ENCODE measurements at places on chromosomes 11 and 22. TPM values are rescaled to one million over a fixed set of nuclear protein-coding genes. Genes with fewer than 3 reads are reported as not detected.

TPH1 gene
- 0.24 TPM for total RNA-seq

MISFA gene
- 7.3 TPM for total RNA-seq

CSF2RB gene
- not detected for total RNA-seq

- DNase-seq: no peak
Measured at GRCh38 chr11:118696673-118697226, 17.3 kb upstream of the TREH start.

AGBL2 gene
- total RNA-seq: 3.2 TPM

GRCh38 chr11:73340164-73340563 lies 32.1 kb downstream of the ARHGEF17 start:
- no peak for DNase-seq

GRCh38 chr11:111402411-111402810 lies 23.3 kb upstream of the POU2AF1 start:
- no peak for DNase-seq

DNA sequence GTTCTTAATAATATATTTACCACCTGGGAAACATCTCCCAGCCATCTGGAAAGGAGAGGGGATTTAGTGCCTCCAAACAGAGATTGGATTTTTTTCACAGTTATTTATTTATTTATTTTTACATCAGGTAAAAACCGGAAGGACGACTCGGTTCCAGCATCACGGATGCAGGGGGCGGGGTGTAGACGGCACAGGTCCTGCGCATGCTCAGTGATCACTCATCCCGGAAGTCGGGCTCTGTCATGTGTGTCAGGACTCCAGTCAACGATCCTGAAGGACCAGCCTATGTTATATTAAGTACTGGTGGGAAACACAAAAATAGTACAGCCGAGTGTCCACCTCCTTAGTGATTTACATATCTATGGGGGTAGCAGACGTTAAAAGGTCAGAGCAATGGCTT lies 467.6 kb downstream of the NTM start:
- no peak for DNase-seq

DNA sequence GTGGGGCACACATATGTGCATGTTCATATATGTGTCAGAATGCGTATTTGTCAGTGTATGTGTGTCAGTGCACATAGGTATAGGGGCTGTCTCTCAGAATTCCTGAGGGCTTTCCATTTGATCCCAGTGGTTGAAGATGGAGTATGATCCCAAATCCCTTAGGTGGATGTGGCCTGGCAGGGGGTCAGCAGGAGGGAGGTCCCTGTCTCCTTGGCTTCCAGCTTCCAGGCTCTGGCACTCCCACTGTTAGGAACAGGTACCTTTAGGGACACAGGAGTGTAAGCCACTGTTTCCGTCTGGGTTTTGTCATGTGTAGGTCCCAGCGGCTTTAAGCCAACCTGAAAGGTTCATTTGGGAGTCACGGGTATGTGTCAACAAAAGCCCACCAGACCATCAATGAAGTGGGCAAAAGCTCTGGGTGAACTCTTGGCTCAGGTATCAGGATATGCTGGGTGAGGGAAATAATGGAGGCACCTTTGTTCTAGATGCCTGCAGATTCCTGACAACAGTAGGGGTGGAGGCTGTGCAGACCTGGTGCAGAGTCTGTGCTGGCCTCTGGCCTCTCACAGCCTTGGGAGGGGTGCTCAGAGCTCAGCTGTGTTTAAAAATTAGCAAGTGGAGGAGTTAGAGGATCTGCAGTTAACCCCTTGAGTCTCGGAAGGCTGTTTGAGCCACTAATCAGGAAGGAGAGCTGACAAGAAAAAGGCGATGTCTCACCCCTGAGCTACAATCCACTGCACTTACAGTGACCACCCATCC lies 9.0 kb downstream of the KCNQ1OT1 start:
- no peak for DNase-seq

DNA sequence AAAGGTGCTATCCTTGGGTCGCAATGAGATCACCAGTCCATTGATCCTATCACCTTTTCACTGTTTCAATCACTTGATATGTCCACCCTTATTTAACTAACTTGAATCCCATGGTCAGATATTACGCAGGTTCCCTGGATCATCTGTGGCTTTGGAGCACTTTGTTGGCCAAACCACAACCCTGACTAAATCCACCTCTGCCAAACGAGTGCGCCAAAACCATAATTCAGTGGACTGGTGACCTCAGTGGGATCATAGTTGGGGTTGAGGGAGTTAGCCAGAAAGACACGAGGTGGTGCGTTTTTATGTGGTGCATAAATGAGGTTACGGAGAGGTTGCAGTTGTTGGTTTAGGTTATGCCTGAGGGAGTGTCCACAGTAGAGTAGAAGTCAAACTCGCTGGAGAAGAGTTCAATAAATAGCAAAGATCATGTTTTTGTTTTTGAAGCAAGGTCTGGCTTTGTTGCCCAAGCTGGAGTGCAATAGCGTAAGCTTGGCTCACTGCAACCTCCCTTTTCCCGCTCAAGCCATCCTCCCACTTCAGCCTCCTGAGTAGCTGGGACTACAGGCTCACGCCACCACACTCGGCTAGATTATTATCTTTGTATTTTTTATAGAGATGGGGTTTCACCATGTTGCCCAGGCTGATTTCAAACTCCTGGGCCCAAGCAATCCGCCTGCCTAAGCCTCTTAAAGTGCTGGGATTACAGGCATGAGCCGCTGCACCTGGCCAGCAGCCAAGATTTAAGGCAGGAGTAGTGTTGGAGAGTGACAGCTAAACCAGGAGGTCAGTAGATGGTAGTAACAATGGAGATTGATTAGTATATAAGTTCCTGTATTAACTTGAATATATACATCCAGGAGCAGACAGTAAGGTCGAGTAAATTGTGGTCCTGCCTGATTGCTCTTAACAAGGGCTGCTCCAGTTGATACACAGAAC lies 4.5 kb downstream of the FOXR1 start:
- no peak for DNase-seq

DNA sequence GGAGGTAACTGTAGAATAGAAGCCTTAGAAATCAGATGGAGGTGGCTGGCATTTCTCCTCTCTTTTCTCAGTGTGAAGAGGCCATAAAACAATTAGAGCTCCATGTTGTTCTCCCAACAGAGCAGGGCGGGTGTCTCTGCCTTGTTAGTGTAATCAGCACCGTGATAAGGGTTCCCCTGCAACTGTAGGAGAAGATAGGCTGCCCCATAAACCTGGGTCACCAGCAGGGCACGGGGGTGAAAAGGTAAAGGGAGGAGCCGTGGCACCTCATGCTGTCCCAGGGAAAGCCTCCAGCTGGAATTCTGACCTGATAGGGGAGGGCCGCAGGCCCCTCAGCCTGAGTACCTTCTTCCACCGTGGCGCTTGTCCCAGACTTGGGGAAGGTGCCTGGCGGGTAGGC lies 68.7 kb downstream of the ISX start:
- DNase-seq: no peak

ADORA2A gene
- total RNA-seq: 2.4 TPM

- DNase-seq: no peak
Measured at GRCh38 chr11:69018924-69019323, 5.9 kb upstream of the MRGPRF start.

- no peak for DNase-seq
Measured at GRCh38 chr11:10400856-10401255, 54.2 kb upstream of the AMPD3 start.
